Fibroblast of skin of abdomen (primary cell): ENCODE measurements at places on chromosomes 3 and 15.

- no peak for DNase-seq
Observed at GRCh38 chr3:111545349-111545748, 3.4 kb downstream of the CD96 start.

DNA sequence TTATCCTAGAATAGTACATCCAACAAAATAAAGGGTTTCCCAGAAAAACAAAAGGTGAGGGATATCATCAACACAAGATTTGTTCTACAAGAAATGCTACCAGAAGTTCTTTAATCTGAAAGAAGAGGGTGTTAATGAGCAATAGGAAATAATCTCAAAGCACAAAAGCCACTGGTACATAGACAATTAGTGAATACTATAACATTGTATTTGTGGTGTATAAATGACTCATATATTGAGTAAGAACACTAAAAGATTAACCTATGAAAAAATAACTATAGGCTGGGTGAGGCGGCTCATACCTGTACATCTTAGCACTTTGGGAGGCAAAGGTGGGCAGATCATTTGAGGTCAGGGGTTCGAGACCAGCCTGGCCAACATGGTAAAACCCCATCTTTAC is 210.2 kb upstream of the SLITRK3 start:
- DNase-seq = no peak

- peak; percentile 91 for DNase-seq
Observed at GRCh38 chr3:152159328-152159727, 109.4 kb upstream of the MBNL1 start.

- no peak for DNase-seq
Observed at GRCh38 chr3:42489116-42489936, 13.1 kb upstream of the VIPR1 start.

DNA sequence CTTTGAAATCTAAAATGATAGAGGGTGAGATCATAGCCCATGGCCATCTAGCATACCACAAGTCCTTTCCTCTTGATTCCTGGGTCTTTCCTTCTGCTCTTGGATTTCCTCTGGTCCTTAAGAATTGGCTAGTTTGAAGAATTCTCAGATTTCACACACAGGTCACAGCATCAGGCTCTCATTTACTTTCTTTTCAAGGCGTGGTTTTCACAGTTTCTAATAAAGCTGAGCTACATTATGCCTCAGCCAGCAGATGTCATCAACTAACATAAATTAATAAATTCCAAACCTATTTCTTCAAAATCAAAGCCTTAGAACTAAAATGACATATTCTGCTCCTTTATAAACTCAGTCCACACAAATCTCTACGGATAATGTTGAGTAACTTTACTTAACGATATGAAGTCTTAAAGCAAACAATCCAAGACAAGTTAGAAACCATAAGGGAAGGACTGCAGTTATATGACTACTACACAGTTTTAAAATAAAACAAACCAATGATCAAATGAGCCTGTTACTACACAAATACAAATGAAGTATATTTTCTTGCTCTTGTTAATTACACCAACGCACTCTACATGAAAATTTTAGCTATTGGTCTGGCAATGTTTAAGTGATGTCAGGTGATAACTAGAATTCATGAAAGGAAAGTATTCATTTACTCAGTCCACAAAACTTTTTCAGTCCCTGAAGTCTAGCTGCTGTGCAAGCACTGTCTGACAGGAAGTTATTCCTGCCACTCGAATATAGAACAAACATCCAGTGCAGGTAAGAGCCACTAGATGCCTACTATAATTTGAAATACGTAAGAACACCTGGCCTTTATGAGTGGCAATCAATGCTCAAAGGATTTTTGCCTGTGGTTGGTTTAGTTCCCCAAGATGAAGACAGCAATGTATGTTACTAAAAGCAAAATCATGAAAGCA is 9.2 kb downstream of the CCDC14 start:
- DNase-seq = peak; percentile 21

DNA sequence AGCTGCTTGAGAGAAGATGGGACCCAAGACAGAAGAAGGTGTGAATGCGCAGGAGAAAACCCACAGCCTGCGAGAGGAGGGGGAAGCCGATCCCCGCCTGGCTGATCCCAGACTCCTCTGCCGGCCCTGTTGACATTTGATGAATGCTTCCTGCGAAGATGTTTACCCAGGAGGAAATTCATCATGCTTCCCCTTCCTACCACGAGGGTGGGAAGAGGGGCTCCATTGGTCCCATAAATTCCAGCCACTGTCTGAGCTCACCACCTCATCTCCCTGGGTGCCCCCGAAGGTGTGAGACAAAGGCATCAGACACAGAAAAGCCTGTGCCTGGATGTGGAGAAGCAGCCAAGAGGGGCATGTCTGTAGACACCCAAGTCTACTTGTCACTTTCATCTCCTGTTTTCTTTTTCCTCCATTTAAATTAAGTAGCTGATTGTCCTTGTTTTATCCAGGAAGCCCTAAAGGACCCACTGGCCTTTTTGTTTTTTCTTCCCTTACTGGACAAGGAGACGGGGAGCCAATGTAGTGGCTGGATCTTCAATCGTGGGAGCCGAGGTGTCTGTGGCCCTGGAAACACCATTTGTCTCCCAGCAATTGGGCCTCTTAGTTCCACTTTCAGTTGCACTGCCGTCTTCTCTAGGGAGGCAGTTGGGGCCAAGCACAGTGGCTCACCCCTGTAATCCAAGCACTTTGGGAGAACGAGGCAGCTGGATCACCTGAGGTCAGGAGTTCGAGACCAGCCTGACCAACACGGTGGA is 95.3 kb upstream of the HES1 start:
- no peak for DNase-seq

DNA sequence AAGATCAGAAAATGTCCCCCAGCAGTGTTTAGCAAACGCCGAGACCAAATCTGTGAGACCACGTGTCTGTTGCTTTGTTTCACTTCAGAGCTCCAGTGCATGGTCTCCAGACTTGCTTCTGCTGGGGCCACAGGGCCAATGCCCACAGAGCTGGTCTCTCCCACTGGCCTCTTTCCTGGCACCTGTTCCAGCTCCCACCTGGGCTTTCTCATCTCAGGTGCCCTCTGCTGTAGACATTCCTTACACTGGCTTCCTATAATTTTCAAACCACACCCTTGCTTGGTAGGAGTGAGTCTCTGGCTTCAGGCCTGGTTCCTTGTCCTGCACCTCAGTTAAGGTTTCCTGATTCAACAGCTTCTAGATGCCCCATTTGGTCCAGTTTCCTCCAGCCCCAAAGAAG is 243.1 kb downstream of the ADAMTS17 start:
- DNase-seq = no peak
